Central memory CD8-positive, alpha-beta T cell (primary cell): ENCODE measurements at places on chromosomes 7 and 10.

GRCh38 chr7:157008206-157009169, 2.0 kb downstream of the MNX1 start:
- H3K27me3 ChIP-seq = peaks cover 81% of the 10 kb centered on the region
- no peak overlapping the region for H3K27ac ChIP-seq
- H3K4me1 ChIP-seq = peaks cover 22% of the 10 kb centered on the region
- H3K36me3 ChIP-seq = peaks cover 6% of the 10 kb centered on the region
- peak overlapping the region; percentile 64 for H3K4me3 ChIP-seq

DNA sequence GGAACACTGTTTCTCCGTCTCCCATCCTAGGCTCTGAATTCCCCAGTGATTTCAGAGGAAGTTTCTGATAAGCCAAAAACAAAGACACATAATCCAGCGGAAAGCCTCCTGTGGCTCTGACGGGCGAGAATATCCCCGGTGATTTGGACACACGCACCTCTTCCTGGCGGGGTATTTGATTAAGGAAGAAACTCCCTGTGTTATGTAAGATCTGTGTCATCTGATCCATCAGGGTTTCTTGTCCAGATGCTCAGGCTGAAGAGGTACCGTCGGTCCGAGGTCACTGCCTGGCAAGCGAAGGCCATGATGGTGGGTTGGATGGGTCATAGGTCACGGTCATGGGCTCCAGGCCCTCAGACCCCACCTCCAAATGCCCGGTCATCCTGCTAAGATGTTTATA, 39.6 kb upstream of the DNAJB6 start:
- no peak overlapping the region for H3K4me3 ChIP-seq
- DNase-seq = no peak
- H3K4me1 ChIP-seq = peaks cover 33% of the 10 kb centered on the region
- no peak overlapping the region for H3K27ac ChIP-seq

DNA sequence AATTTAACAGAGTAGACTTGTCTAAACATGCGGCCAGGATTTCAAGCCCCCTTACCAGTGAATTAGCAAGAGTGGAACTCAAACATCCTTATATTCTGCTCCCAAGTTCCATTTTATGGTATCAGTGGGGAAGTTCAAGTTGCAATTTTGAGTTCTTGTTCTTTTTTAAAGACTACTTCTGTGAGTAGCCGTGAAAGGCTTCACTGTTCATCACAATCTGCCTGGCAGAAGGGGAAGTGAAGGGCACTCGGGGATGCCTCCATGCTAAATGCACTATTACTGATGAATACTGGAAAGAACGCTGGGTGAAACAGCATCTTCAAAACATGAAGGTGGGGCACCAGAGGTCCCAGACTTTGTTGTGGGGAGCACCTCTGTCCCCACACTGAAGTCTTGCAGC, 22.4 kb upstream of the FGL2 start:
- DNase-seq = no peak
- no peaks in the 10 kb centered on the region for H3K27me3 ChIP-seq
- no peak overlapping the region for H3K27ac ChIP-seq

DNA sequence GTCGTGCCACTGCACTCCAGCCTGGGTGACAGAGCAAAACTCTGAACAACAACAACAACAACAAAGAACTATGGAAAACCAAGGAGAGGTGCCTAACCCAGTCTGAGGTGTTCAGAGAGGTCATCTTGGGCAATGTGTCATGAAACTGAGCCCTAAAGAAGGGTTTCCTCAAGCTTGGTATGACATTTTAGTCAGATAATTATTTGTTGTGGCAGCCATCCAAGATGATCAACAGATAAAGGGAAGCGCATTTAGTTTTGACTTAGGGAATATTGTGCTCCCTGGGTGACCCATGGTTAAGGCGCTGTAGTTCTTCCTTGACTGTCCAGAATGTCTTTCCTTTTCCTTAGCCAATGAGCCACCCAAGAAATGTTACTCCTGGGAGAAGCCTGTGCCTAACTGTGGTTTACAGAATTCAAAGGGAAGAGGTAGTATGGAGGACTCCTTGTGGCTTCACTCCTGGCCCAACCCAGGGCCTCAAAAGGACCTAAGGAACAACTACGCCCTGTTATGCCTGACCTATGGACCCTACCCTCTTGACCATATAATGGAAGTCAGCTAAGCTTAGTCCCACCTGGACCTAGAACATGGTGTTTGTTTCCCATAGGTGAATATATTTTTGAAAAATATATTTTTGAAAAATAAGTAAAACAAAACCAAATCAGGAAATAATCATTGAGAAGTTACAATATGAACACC, 42.4 kb downstream of the TPST1 start:
- DNase-seq = no peak
- no peaks in the 10 kb centered on the region for H3K4me1 ChIP-seq
- no peak overlapping the region for H3K27ac ChIP-seq
- peaks cover 2% of the 10 kb centered on the region for H3K36me3 ChIP-seq
- H3K27me3 ChIP-seq = no peaks in the 10 kb centered on the region
- H3K4me3 ChIP-seq = no peak overlapping the region

DNA sequence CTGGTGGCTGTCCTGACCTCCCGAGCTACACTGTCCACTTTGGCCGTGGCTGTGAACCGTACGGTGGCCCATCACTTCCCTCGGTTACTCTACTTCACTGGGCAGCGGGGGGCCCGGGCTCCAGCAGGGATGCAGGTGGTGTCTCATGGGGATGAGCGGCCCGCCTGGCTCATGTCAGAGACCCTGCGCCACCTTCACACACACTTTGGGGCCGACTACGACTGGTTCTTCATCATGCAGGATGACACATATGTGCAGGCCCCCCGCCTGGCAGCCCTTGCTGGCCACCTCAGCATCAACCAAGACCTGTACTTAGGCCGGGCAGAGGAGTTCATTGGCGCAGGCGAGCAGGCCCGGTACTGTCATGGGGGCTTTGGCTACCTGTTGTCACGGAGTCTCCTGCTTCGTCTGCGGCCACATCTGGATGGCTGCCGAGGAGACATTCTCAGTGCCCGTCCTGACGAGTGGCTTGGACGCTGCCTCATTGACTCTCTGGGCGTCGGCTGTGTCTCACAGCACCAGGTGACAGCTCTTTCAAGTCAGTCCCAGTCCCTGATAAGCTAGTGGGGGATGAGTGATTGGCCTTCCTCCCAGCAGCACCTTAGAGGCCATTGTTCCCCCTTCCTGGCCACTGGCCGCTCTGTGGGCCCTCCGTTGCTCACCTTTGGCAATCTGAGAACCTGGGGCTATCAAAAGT, 3.0 kb downstream of the CHPF2 start:
- no peaks in the 10 kb centered on the region for H3K27me3 ChIP-seq
- peaks cover 28% of the 10 kb centered on the region for H3K4me1 ChIP-seq
- peaks cover 26% of the 10 kb centered on the region for H3K36me3 ChIP-seq
- no peak overlapping the region for H3K4me3 ChIP-seq
- no peak overlapping the region for H3K27ac ChIP-seq
- DNase-seq = no peak

DNA sequence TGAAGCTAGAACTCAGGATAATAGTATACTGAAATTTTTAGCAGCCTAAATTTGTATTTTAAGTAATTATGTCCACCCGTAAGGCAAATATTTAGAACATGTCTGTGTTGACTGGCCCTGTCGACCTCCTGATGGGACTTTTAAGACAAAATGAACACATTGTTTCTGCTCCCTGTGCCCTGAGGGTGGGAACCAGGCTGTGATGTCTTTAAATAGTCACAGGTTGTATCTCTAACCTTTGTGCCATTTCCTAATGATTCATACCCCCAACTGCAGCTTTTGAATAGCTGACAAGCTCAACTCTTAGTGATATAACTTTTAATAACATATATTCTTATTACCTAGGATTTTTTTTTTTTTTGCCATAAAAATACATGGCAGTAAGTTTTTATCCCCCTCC, 494.9 kb upstream of the AKR1E2 start:
- no peaks in the 10 kb centered on the region for H3K27me3 ChIP-seq
- no peak overlapping the region for H3K4me3 ChIP-seq
- no peaks in the 10 kb centered on the region for H3K4me1 ChIP-seq
- H3K27ac ChIP-seq = no peak overlapping the region
